ENCODE measurements at places on chromosomes 5 and 9.

DNA sequence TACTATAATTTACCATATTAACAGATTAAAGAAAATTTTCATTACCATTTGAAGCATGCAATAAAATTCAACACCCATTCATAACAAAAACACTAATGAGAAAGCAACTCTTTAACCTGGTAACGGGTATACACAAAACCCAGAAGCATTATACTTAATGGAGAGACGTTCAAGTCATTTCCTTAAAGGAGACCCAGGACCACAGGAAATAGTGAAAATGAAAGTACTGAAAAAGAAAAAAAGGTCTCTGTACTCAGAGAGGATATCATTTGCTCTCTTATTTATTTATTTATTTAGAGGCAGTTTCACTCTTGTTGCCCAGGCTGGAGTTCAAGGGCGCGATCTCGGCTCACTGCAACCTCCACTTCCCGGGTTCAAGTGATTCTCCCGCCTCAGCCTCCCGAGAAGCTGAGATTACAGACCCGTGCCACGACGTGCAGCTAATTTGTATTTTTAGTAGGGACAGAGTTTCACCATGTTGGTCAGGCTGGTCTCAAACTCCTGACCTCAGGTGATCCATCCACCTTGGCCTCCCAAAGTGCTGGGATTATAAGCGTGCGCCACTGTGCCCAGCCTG, 61.6 kb downstream of the SETX start:
- DNase-seq, result no peak

- no peak for DNase-seq
These were observed 25.0 kb upstream of the IL17B start for GRCh38 chr5:149403923-149404745.

- no peak for DNase-seq
These were observed 37.9 kb upstream of the SH3PXD2B start for GRCh38 chr5:172492097-172492840.

DNA sequence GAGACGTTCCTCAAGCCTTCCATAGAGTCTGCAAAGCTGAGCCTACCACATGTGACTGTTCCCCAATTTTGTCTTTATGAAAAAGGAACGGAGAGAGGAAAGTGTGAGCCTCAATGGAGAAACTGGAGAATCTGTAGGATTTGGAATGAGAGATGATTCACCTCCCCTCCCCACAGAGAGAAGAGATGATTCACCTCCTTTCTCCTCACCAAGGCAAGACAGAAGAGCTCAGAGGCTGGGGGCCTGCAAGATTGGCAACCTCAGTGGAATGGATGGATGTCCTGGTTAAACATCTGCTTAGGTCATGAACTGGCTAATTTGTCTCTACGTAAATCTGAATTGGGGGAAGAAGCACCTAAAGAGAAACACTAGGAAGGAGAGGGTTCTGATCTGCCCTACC, 17.0 kb upstream of the MOCS2 start:
- DNase-seq, result no peak

DNA sequence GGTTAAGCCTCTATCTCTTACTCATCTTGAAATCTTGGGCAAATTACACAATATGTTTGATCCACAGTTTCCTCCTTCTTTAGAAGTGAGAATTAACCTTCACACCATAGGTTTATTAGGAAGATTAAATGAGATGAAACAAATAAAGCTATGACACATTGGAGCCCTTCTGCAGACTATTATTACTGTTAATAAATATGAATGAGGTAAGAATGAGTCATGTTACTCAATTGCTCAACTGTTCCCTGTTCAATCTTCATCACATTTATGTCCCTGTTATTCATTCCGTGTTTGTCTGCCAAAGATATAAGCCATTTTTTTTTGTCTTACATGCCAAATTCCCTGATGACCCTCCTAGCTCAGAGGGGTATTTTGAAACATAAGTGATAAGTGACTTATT, 52.1 kb upstream of the PAPPA start:
- DNase-seq, result no peak

DNA sequence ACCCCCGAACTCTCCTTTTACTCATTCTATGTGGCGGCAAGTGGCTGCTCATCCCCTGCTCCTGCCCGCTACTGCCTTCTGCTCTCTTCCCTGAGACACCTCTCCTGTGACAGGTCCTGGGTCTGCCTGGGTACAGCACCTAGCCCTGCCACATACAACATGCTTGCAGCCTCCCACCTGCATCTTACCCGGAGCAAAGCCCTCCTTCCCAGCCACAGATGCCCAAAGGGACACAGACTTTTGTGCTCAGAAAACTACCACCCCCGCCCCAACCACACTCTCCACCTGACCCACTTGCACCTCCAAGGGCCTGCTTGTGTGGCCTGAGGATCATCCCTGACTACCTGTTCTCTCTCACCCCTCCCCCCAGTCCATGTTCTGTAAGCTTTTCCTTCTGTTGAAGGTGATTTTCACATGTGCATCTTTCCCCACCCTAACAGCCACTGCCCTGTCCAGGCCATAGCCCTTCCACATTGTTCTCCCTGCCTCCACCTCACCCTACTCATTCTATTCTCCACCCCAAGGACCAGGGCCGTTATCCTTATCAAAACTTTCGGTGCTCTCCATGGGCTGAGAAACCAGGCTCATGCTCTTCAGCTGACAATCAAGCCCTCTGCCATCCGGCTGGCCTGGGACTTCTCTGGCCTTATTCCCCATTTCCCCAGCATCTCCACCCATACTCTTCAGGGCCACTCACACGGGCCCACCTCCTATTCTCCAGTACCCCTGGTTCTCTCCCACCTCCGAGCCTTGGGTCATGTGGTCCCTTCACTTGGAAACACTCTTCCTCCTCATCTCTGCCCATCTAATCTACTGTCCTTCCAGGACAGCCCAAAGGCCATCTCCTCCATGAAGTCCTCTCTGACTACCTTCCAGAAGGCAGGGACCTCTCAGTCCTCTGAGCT, 46.4 kb upstream of the ALDH1B1 start:
- DNase-seq, result no peak

DNA sequence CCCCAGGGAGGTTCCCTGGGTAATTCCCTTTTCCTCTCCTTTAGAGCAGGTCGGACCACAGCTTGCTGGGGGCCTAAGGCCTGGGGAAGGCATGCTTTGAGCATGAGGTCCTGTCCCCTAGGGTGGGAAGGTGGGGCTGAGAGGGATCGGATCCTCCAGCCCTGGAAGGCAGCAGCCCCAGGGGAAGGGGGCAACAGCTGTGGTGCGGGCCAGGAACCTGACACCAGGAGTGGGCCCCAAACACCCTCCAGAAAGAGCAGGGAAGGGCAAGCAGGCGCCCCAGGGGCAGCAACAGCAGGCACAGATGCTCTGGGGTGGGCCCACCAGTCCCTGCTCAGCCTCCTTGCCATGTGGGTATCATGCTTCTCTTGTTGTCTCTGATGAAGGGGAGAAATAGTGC, 3.2 kb upstream of the CORO2A start:
- no peak for DNase-seq

DNA sequence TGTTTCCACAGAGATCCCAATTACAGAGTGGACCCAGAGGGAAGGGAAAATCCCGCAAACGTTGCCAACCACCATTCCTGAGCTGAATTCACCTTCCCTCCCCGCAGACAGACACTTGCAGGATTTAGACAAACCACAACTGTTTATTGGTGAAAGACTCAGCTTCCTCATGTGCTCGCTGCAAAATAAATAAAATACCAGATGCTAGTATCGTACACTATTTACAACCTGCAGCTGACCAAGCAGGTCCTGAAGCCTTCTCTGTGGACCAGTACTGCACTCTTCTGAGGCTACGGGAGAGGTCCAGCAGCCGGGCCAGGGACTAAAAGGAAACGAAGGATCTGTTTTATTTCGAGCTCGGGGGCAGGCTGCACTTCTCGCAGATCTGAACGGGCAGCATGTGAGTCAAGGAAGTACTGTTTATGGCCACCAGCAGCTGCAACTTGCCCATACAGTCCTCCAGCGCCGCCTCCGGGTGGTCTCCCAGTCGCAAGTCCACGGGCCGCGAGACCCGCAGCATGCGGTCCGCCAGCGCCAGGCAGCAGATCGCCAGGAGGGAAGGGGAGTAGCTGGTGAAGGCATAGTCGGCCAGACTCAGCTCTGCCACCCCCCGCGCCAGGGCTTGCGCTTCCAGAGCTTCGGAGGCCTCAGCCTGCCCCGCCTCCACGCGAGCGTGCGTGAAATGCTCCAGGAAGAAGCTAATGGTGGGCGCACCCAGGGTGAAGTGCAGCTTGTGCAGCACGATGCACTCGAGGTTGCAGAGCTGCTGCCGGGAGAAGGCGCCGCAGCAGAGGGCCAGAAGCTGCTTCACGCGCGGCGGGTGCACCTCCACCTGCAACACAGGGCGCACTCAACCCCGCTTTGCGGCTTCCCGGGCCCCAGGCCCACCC, 2.1 kb downstream of the CCNO start:
- DNase-seq, result peak; percentile 65

GRCh38 chr5:82534986-82535385, 256.8 kb upstream of the RPS23 start:
- no peak for DNase-seq

DNA sequence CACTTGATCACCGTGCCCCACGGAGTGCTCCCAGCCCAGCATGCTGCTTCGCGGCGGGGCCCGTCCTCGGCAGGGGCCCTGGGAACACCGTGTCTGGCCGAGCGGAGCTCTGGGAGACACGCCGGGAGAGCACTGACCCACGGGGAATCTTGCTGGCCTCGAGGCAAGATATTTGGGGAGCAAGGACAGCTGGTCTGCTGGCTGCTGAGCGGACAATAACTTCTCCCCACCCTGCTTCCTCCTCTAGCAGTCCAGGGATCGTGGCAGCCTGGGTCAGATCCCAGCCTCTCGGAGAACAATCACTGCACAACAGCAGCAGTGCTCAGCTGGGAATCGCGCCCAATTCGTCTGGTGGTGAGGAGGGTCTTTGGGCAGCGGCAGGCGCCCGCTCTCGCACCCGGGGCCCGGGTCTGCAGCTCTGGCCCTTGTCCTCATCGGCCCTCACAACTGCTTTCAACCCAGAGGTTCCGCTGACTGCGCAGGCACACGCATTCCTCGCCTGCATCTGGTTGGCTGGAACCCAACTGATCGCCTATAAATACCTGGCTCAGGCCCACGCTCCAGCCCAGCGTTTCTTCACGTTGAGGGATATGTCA, 43.4 kb downstream of the DBH start:
- DNase-seq, result no peak

- no peak for DNase-seq
These were observed 312.0 kb downstream of the TLE1 start for GRCh38 chr9:81377320-81377719.

DNA sequence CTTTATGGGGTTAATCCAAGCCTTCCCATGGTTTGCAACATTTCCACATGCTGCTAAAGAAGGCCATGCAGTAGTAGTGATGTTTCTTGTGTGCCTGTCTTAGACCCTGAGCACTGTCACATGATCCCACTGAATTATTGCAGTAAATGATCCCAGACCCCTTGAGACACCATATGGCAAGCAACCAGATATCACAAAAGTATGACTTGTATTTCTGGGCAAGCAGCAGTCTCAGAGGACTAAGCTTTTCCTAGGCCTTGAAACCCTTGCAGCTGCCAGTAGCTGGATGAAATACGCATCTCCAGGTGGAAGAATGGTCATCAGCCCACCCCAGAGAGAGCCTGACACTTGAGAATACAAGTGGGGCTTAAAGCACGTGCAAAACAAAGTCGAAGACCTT, 41.8 kb downstream of the CDO1 start:
- DNase-seq, result no peak

GRCh38 chr9:21579247-21579671, 97.1 kb upstream of the IFNE start:
- no peak for DNase-seq

- no peak for DNase-seq
These were observed 62.8 kb downstream of the HMCN2 start for GRCh38 chr9:130328349-130328801.

- DNase-seq, result no peak
These were observed 2.6 kb upstream of the PBX3 start for GRCh38 chr9:125744616-125745015.

- DNase-seq, result no peak
These were observed 243.7 kb downstream of the PIK3R1 start for GRCh38 chr5:68459093-68459809.

Measured in B cell (primary cell).